ENCODE measurements at places on chromosomes 2 and 18.

- no peak for DNase-seq
Measured at GRCh38 chr2:112701052-112701451, 19.8 kb upstream of the NT5DC4 start.

DNA sequence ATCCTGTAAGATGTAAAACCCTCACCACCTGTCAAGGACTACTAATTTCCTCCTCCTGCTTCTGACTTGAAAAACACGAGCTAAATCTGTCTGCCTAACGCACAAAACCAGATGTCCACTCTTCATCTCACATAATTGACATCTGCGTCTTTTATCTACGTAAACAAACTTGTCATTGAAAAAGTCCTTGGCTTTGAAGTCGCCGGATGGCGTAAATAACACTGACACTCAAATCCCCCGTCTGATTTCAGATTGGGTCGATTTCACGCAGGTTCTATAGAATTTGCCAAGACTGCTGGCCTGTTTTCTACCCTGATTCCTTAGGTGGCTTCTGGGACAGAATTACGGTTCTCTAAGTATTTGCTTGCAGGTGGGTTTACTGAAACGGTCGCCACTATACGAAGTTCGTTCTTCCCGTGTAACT, 539 bp upstream of the MOB4 start:
- DNase-seq = no peak

- DNase-seq = no peak
Measured at GRCh38 chr2:25817630-25818029, 60.7 kb downstream of the ASXL2 start.

DNA sequence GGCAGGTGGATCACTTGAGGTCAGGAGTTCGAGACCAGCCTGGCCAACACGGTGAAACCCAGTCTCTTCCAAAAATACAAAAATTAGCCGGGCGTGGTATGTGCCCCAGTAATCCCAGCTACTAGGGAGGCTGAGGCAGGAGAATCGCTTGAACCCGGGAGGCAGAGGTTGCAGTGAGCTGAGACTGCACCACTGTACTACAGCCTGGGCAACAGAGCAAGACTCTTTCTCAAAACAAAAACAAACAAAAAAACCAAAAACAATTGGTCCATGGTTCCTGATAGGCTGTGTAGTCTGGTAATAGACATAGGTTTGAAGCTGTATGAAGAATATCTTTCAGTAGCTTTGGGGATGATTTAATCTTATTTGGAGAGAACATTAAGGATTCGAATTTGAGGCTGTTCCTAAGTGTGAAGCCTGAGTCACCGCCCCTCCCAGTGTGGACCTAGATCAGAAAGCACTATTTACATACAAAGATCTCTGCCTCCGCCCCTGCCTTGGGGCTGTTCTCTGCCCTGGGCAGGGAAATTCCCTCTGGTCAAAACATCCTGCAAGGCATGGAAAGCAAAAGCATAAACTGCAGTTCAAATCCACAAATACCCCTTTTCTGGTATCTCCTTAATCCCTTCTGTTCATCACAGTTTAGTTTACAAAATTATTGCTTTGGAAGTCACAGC, 52.8 kb upstream of the PMAIP1 start:
- no peak for DNase-seq

DNA sequence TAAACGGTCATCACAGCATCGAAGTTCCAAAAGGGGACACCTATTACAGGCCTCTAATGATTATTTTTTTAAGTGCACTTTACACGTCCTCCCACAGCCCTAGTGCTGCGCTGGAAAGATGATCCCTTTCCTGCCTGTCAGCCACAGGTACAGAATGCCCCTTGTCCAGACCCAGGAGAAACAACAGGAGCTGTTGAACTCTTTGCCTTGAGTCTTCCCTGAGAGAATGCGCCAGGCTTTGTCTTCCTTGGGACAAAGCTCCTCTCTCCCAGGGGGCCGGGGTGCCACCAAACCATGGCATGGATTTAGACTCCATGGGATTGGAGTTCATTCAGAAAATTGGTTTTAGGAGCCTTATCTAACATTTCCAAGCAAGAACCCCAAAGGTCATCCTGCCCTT, 319.0 kb upstream of the SOX11 start:
- no peak for DNase-seq

- DNase-seq = no peak
Measured at GRCh38 chr2:219041252-219041651, at the start of gene CFAP65. Gene CFAP65, minus strand, starts transcription at chr2:219041516. Its CDS starts 2,468 bp downstream, at chr2:219039048.

DNA sequence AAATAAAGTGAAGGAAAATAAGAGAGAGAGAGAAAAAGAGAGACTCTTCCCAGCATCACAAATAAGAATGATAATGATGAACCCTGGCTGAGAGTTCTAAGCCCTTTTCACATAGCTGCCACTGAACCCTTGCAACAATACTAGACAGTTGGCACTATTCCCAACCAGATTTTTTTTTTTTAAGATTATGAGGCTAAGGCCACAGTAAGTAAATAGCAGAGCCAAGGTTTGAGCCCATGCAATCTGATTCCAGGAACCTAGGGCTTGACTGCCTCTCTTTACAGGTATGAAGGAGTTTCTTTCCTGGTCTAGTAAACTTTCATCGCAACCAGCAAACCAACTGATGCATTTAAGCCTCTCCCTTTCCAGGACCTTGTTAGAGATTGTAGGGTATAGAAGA, 424.6 kb downstream of the NCKAP5 start:
- no peak for DNase-seq

DNA sequence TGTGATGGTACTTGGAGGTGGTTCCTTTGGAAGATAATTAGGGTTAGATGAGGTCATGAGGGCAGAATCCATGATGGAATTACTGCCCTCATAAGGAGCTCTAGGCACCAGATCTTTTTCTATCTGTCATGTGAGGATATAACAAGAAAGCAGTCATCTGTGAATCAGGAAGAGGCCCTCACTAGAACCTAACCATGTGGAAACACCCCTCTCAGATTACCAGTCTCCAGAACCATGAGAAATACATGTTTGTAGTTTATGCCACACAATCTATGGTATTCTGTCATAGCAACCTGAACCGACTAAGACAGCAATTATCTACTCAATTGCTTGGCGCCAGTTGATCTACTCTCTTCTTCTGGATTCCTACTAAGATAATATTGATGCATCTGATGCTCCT, 2.4 kb upstream of the SERPINB10 start:
- no peak for DNase-seq

DNA sequence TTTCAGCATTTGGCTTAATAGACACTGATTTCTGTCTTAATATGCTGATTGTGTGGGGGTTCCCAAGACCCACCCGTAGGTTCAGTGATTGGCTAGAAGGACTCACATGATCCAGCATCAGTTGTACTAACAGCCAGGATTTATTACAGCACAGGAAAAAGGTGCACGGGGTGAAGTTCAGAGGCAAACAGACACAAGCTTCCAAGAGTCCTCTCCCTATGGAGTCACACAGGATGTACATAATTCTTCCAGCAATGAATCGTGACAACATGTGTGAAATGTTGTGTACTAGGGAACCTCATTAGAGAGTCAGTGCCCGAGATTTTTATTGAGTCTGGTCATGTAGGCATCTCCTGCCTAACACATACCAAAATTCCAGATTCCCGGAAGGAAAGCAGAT, 52.8 kb downstream of the GALNT1 start:
- DNase-seq = no peak
